Activated naive CD4-positive, alpha-beta T cell (primary cell): ENCODE measurements at places on chromosomes 11 and 22.

DNA sequence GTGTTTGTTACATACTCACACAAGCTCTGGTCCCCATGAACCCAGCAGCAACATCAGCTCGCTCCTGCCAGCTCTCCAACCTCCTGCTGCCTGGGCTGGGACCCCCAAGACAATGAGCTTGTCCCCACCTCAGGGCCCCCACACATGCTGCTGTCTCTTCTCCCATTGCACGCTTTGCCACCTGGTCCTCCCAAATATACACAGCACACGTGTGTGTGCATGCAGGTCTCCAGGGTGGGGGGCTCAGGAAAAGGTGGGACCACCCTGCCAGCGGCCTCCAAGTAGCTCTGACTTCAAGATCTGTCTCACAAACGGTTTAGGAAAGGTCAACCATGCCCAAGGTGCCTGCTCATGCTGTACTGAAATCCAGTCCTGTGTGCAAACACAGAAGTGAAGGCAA, 68.1 kb upstream of the CCND1 start:
- no peak for DNase-seq

GRCh38 chr11:43934601-43935423, 7.6 kb upstream of the C11orf96 start:
- no peak for DNase-seq

DNA sequence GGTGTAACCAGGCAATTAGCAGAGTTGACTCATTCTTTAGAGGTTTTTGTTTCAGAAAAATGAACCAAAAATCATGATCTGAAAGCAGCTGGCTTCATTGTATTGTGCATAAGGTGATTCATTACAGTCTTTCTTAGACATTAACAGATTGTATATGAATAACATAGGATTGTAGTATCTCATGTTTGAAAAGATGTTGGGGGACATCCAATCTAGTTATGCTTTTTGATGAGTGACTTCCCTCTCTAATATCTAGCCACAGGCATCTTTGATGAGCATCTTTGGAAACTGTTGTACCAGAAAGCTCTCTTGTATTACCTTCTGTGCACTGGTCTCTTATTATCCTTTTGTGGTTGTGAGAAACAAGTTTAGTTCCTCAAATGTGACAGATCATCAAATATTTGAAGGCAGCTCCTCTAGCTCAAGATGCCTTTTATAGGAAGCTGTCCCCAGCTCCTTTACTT, 8.3 kb downstream of the GRK3 start:
- no peak for DNase-seq

GRCh38 chr11:87022254-87022653, 15.5 kb upstream of the TMEM135 start:
- no peak for DNase-seq

- no peak for DNase-seq
These were observed 24.3 kb upstream of the FGF3 start for GRCh38 chr11:69843529-69843921.

DNA sequence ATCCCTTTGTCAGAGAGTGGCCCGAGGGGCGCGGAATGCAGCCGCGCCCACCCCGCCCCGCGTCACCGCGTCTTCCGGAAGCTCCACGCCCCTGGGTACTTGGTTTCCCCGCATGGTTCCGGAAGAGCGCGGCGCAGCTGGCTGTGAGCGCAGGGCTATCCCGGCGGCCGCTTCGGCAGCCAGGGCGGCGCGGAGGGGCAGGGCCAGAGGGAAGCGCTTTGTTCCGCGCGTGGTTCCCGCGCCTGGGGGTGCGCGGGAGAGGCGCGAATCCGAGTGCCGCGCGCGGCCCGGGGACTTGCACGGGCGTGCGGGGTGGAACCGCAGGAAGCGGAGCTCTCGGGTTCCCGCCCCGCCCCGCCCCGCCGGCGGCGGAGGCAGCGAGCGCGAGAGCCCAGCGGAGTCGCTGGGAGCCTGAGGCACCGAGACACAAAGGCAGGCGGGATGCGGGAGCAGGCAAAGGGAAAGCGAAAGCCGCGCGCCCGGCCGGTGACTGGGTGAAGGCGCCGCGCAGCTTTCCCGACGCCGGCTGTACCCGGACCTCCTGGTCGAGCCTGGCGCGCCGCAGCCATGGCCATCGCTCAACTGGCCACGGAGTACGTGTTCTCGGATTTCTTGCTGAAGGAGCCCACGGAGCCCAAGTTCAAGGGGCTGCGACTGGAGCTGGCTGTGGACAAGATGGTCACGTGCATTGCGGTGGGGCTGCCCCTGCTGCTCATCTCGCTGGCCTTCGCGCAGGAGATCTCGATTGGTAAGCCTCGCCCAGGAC, at the start of gene PANX1:
Gene PANX1 (plus strand): TSS at position 96 of the 766 bp plus-strand sequence. CDS start 472 bp downstream, at position 568.
- DNase-seq: peak; percentile 29

DNA sequence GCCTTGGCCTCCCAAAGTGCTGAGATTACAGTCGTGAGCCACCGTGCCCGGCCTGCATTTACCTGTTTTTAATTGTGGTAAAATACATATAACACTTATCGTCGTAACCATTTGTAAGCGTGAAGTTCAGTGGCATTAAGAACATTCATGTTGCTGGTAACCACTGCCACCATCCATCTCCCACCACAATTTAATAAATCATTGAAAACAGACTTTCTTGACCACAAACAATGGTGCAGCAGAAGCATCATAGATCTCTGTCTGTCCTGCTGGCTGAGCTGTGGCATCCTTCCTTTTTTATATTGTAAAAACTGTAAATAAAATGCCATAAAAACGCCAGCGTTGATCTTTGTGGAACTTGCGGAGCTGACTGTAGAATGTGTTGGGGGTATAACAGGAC, 24.3 kb downstream of the LRP5 start:
- no peak for DNase-seq

DNA sequence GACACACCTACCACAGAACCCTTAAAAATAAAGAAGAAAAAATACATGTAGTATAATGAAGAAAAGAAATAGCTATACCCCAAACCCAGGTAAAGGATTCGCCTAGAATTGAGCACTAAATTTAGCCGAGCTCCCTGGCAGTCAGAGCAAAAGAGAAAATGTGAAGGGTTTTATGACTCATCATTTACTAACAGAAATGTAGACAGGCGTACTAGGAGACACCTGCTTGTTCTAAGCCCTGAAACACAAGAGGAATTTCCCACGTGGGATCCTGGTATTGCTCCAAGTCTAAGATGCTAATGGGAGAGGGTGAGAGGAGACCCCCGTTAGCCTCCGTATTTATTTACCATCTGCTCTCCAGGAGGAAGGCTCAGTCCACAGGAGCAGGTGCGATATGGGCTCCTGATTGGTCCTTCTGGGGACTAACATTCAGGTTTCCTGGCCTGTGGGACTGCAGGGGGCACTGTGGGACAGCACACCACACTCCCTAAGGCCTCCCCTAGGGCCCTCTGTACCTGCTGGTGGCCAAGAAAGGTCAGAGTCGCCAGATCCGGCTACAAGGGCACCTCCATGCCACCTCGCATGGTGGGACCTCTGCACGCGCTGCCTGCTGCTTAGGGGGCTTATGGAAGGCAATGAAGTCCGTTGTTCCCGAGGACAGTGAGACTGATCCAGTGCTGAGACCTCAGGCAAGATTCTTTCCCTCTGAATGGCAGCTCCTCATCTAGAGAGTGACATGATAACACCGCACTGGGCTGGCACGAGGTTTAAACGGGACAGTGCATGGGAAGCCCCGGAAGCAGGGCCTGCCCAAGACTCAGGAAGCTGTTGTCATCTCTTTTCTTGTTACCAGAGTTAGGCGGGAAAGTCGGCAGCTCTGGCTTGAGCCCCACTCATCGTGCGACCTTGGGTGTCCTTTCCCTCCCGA, 25.8 kb downstream of the KCNC1 start:
- DNase-seq: no peak

DNA sequence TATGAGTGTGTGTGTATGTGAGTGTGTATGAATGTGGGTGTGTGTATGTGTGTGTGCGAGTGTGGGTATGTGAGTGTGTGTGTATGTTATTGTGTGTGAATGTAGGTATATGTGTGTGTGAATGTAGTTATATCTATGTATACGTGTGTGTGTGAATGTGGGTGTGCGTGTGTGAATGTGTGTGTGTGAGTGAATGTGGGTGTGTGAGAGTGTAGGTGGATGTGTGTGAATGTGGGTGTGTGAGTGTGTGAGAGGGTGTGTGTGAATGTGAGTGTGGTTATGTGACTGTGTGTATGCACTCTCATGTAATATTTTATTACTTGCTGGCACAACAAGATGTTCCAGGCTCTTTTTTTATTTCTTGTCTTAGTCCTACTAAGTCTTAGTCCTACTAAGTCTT, 513.4 kb upstream of the B3GAT1 start:
- no peak for DNase-seq

- DNase-seq: no peak
These were observed 62.5 kb upstream of the SORL1-AS1 start for GRCh38 chr11:121515335-121515671.

DNA sequence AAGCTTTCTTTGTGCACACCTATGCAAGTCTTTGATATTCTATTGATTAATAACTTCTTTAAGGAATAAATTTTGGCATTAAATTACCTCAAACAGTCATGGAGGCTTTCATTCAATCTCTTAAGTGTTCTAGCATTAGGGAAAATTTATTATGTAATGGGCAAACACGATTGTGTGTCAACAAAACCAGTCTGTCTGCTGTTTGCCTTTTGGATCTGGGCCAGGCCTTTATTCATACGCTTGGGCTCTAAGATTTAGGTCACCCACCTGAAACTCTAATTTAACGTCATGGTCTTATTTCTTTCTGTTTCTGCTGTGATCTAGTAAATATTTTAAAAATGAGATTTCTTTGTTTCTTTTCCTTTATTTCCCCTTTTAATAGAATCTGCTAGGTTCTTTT, 1270.6 kb downstream of the LRRC4C start:
- no peak for DNase-seq

DNA sequence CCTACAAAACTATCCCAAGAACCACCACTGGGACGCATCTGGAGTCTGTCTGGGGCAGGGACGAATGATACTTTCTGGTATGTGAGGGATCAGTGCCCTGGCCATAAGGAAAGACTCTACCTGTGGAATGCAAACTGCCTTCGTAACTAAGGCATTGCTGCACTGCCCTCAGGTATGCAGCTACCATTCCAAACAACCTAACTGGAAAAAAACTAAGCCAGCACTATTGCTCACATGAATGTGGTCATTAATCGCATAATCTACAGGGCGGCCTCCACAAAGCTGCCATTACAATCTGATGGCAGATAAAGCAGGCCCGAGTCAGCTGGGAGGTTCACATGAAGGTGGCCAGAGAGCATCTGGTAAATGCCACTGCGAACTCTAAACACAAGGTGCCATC, 3.9 kb downstream of the PACSIN2 start:
- DNase-seq: no peak

DNA sequence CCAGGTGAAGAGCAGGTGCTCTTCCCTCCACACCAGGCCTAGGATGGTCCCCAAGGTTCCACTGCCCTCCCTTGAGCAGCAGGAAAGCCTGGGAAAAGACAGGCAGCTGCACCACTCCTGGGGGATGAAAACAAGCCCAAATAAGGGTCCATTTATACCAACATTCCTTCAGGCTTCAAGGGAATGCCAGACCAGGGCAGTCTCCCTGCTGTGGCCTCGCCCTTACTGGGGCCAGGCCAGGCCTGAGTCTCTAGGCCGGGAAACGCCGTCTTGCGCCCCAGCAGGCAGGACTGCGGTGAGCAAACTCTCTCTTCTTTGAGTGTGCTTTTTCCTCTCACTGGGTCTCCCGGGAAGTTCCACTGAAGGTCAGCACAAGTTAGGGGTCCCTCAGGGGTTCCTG, 443.5 kb downstream of the SOX6 start:
- DNase-seq: no peak

- no peak for DNase-seq
These were observed 366.0 kb upstream of the NARS2 start for GRCh38 chr11:78940500-78941225.

GRCh38 chr11:119880143-119880542, 151.1 kb upstream of the NECTIN1 start:
- DNase-seq: no peak

DNA sequence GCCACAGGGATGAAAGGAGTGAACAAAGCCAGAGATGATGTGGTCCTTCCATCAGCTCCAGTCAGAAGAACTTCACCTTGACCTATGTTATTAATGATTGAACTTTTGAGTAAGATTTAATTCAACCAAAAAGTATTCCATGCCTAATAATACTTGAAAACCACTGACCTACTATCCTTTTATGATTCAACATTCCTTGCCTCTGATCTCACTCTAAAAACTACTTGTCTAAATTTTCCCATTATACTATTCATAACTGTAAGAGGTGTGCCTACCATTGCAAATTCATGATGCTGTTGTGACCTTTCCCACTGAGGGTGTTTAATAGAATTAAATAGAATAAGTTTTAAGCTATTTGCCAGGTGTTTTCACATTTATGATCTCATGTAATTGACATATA, 164.7 kb upstream of the GUCY1A2 start:
- DNase-seq: no peak

DNA sequence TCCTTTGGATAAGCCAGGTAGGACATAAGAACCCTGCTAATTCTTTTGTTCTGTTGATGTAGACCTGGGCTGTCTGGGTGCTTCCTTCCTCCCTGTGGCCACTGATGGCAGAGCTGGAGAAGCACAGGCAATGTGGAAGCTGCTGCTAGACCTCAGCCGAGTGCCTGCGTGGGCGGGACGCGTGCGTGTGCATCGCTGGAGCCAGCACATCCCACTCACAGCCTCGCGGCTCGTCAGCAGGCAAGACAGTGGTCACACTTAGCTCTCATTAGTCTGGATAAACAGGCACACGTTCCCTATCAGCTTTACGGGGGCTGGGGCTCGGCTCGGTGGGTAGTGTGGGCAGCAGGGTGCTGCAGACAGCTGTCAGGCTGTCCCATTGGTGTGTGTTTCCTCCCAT, 155.7 kb downstream of the GRIK4 start:
- no peak for DNase-seq

DNA sequence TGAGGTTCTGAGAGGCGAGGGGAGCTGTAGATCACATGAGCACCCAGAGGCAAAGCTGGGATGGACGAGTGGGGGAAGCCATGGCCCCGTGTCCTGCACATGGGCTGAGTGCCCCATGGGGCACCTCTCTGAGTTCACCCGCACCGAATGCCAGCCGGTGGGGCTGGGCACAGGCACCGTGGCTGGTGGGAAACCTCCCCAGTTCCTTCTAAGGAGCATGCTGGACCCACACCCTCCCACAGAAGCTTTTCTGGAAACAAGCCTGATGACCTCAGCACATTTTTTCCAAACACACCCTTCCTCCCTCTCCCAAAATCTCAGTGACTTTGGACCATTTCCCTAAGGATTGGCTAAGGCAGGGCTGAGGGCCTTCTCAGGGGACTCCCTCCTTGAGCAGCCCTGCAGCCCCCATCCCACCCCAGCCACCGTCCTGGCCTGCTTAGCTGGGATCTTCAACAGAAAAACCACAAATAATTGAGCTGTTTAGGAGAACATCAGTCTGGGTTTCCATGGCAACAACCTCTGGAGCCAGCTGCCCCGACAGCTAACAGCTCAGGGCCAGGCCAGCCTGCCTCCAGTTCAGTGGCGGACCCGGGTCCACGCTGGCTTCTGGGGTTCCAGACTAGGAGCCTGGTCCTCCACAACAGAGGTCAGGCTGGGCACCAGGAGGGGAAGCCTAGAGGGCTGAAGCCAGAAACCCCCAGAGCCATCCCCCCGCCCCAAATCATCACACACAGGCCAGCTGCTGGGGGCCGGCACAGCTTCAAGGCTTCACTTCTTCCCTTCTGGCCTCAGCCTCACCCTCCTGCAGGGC, 18.1 kb upstream of the LINC01488 start:
- DNase-seq: no peak

DNA sequence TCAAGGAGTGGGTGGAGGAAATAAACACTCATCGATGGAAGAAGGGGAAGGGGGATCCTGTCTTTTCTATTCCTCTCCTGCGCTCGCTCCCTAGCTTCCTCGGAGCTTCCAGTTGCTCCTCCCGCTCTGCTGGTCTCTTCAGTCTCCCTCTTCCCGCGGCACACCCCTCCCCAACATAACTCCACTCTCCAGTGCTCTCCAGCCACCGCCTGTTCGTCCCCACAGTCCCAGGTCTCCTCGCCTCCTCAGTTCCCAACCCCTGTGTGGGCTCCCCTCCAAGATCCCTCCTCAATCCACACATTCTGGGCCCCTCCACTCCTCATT, 438 bp downstream of the ZW10 start:
- DNase-seq: no peak
